ENCODE measurements at places on chromosomes 12 and 14.

DNA sequence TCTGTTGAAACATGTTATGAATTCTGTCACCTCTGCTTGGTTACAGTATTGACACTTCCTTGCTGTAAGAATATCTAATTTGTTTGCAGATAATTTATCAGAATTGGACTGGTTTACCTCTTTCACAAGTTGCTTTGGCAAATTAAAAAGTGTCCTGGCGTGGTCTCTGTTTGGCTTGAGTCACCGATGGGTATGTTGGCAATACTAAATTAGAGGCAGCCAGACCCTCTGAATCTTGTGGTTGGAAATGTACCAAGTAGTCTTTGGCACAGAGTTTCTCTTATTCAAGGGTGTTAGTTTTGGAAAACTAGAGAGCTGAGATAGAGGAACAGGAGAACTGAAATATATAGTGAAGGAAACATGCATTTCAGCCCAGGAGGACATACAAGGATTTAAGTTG is 521.1 kb upstream of the MGAT4C start:
- no peak for DNase-seq

GRCh38 chr12:76856018-76856644 is 22.7 kb downstream of the CSRP2 start:
- no peak for DNase-seq

DNA sequence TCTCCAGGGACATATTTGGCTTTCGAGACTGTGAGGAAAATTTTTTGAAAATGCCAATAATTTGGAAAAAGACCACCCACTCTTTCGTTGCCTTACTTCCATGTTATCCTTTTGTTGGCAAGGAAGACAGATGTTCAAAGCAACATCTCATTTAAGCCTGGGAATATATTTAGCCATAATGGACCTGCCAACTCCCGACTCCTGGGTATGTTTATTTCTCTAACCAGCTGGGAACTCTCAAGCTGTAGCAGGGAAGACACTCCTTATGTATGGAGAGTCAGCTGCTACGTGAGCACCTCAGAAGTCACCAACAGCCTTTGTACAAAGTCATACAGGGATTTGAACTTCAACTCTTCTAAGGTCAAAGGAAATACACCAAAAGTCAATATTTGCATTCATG is 96.5 kb upstream of the DAAM1 start:
- DNase-seq = no peak

DNA sequence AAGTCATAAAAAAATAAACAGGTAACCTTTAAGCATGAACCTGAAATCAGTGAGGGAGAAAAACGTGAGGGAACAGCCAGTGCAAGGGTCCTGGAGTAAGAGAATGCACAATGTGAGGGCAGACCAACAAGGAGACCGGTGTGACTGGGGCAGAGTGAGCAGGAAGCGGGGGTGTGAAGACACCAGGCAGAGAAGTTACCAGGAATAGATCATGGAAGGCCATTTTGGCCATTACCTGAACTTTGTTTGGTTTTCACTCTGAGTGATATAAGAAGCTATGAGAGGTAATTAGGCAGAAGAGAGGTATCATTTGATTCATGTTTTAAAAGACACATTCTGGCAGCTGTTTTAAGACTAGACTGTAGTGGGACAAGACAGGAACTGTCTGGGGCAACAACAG is 15.0 kb downstream of the PAH start:
- DNase-seq = no peak

- DNase-seq = peak; percentile 0
Measured at GRCh38 chr12:5492562-5492961, 60.7 kb downstream of the NTF3 start.

- no peak for DNase-seq
Measured at GRCh38 chr12:103547929-103548328, 39.1 kb upstream of the STAB2 start.

- peak; percentile 20 for DNase-seq
Measured at GRCh38 chr14:91484186-91484585, 25.9 kb downstream of the PPP4R3A start.

DNA sequence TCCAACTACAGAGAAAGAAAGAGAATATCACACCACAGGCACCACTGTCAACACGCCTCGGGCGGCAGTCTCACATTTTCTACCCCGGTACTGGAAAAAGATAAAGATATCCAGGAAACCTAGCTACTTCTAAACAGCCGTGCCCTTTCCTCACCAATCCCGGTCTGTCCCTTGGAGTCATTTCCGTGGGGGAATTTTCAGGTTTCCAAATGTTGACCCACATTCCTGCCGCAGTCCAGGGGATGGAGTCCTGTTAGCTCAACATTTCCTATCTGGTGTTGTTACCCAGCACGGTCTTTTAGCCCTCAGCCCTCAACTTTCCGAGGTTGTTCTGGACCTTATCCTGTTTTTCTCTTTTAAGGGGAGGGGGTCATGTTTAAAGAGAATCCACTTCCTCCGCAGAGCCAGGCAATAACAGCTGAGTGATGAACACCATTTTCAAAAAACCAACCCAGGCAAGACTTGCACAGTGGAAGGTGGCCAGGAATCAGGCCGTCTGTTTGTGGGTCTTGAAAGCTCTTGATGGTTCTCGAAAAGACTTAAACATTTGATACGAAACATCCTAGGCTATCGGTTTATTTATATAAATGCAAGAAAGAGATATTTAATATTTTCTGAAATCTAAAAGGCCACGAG is 4.6 kb downstream of the SSH1 start:
- no peak for DNase-seq

DNA sequence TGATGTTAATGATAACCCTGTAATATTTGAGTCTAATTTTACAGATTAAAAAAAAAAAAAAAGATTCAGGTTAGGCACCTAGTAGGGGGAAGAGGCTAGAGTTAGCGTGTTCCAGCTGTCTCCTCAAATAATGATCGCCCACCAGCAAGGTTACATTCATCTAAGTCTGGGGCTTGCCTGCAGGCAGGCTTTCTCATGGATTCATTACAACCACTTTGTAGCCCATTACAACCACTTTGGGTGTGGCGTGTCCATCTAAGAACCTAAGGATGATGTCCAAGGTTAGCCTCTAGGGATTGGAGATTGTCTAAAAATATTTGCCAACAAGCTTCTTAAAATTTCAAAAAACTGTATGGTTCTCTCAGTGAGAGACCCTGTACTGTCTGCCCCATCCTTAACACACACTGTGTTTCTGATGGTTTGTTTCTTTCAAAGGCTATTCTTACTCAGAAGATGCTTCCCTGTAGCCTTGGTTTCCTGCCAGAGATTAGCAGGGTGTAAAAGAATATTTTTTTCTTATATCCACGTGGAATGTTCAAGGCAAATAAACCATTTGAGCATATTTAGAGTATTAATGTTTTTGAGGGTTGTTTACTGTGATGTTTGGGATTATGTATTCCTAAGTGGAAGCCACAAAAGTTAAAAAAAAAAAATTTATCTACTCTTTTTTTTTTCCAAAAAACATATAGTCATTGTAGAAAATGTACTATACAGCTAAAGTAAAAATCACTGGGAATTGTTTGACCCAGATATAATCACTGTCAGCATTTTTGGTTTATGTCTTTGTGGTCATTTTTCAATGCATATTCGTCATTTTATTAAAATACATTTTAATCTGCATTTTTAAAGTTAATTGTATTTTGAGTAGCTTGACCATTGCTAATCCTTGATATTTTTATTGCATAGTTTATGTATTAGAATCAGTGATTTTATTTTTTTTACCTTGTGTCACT is 1.7 kb downstream of the DYNC1H1 start:
- peak; percentile 70 for DNase-seq

GRCh38 chr12:64525461-64526160 is 73.7 kb downstream of the TBK1 start:
- DNase-seq = no peak

DNA sequence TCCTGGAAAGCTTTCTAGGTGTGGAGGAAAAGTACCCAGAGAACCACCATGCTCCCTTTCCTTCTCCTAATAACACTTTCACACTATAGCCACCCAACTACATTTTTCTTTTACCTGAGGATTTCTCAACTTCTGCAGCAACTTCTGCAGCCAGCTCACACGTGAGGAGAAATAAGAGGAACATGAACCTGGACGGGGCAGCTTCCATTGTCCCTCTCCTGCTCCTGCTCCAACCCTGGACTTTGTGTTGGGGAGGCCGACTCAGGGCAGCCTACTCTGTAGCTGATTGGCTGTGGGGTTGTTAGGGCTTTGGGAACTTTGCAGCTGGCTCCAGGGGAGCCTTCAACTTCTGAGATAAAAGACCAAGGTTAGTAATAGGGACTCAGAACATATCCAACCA is at the start of gene ERP27:
ERP27 (minus strand) TSS at position 237 of the 400 bp plus-strand sequence; CDS start at position 208, 29 bp downstream.
- DNase-seq = no peak

DNA sequence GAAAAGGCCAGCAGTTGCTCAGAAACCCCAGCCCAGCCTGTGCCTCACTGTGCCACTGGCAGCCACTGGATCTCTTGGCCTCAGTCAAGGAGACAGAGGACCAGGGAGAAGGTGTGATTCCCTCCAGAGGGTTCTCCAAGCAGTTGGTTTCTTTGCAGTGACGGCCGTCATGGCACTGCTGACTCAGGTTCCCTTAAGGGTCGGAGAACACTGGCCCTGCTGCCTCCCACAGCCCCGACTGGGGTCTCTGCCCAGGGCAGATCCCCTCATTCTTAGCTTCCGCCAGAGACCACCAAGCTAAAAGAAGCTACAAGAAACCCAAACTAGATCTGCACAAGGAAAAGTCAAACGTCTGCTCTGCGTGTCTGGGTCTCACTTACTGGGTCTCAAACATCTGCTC is 16.4 kb downstream of the TSPAN11 start:
- DNase-seq = no peak

DNA sequence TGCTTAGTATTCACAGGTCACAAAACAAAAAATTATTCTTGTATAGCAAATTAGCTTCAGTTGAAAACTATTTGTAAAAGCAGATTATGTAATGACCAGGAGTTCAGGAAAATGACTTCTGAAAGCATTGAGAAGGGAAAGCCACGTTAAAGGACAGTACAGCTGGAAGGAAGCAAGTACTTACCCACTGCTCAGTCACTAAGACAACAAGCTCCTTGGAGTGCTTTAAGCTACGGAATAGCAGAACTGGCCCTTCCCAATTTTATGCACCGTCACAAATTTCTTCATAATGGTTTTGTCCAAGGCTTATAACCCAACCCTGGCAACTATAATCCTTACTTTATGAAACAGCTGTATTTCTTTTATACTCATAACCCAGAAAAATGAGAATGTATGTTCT is 13.0 kb upstream of the SNAPC1 start:
- DNase-seq = peak; percentile 54

GRCh38 chr12:3003357-3003992 is 44.3 kb downstream of the TEAD4 start:
- no peak for DNase-seq

DNA sequence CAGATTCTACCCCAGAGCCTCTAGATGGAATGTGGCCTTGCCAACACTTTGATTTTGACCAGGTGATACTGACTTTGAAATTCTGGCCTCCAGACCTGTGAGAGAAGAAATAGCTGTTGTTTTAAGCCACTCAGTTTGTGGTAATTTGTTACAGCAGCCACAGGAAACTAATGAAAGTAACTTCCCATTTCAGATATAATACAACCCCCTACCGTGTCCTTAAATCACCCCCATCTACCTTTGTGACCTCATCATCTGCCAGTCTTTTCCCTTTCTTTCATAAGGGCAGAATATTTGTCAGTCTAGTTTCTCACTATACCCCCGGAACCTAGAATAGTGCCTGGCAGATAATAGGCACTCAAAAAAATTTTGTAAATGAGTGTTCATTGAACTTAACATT is 39.6 kb downstream of the PPP4R4 start:
- no peak for DNase-seq

DNA sequence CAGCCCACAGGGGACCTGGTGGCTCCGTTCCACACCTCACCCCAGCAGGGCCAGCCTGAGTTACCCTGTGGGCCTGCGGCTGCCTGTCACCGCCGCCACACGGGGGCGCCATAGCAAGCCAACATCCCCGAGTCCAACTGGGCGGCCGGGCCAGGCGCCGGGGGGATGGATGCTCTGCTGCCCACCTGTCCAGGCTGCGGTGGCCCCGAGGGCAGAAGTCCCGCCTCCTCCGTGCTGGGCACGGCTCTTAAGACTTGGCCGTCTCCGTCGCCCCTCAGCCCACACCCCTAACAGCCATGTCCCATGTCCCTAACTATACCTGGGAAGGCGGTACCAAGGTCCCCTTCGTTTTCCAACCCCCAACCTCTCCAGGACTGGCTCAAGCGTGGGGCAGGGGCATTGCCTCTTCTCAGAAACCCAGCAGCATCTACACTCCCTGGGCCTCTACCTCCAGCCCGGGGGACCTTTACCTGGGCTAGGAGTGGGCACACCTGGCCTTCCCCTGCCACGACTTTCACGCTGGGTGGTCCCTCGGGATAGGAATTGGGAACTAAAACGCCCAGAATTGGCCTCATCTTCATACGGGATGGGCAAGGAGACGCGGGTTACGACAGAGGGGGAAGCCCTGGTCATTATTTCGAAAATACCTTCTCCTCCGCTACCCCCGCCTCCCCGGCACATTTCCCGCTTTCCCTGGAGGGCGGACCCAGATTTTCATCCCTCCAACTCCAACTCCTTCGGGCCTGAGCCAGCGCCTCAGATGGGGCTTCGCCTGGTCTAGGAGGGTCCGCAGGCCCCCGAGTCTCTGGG is 1.1 kb upstream of the CYP46A1 start:
- peak; percentile 29 for DNase-seq

DNA sequence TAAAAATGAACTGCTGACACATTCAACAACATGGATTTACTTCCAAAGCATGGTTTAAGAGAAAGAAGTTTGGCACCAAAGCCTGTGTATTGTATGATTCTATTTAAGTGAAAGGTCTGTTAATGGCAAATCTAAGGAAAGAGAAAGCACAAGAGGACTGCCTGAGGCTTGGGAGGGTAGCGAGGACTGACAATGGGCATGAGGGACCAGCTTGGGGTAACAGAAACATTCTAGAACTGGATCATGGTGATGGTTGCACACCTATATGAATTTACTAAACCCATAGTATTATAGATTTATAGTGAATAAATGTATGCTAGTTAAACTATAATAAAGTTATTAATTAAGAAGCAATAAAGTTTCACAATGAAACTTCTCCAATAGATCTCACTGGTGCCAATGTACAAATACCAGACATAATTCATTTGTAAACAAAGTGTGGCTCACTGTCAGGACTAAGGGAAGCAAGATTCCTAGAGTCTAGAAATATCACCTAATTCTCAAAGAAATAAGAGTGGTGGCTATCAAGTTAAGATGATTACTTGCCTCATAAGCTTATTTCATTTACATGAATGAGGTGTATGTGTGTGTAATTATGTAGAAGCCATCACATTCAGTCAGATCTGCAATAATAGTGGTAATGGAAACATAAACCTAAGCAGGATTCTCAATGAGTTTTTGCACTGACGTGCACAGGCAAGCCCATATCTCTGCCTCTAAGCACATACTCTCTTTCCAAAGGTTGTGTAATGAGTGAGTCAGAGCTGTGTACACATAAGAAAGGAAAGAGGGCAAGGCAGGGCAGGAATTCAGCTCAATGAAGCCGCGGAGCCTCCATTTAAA is 353.4 kb downstream of the KCNH5 start:
- peak; percentile 87 for DNase-seq

- DNase-seq = no peak
Measured at GRCh38 chr14:21298358-21298757, 18.5 kb downstream of the RPGRIP1 start.
